ENCODE measurements at places on chromosomes 5 and 9.
A peak's percentile ranks its signal among the peaks of the same experiment; 100 is the strongest.

DNA sequence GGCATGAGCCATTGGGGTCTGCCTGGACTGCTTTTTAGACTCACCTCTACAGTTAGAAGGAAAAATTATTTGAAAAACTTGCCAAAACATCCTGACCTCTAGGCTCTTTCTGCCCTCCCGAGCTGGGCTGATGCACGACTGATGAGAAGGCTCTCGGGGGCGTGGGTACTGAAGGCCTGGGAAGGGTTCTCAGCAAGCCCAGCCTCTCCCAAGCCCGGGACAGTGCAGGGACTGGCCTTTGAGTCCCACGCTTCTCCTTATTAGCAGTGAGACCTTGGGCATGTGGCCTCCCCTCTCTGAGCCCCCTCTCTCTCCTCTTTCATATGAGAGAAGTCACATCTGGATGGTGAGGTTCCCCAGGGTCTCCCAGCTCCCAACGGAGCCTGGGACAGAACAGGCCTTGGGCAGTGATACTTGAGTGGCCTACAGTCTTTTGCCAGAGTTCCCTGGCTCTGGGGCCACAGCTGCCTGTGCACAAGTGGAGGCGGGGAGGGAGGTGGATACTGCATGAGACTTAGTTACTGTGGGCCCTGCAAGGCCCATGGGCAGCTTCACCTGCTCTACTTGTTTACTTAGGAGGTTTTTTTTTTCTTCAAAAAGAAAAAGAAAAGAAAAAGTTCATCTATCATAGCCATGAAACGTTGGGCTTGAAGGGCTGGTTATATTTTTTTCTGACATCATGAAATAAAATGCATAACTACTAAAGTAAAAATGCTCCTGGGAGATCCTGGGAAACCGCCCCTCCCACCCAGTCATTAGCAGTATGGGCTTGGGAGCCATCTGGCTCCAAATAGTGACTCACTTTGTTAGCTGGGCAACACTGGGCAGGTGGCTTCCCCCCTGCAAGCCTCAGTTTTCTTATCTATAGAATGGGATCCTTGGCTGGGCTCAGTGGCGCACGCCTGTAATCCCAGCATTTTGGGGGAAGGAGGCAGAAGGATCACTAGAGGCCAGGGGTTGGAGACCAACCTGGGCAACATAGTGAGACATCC is 139.4 kb downstream of the GAPVD1 start:
- DNase-seq: no peak

DNA sequence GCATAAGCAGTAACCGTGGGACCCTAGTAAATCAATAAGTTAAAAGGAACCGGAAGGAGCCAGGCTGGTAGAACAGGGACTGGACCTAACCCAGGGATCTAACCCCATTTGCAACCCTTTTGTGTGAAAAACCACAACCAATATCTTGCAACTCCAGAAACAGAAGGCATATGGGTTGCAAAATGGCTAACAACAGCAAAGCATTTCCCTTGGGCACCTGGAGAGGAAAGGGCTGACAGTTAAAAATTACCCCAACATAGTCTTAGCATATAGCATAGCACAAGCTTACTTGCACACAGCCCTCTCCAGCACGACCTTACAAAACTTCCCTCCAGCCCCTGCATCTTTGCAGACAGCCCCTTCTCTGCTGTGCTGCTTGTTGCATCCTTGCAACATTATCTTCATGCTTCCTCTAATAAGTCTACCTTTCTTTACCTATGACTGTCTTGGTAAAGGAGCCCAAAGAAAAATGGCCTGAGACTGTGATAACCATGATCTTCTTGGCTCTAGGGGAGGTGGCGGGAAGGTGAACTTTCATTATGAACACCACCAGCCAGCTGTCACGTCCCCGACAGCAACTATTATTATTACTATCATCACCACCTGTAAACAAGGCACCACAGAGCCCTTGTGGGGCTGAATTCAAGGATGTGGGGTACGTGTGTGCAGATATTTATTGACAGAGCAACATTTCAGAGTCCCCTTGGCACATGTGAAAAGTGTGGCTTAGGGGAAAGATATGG is 49.8 kb downstream of the PRRC1 start:
- no peak for DNase-seq

GRCh38 chr5:176446028-176446665 is 2.0 kb upstream of the FAF2 start:
- no peak for DNase-seq

DNA sequence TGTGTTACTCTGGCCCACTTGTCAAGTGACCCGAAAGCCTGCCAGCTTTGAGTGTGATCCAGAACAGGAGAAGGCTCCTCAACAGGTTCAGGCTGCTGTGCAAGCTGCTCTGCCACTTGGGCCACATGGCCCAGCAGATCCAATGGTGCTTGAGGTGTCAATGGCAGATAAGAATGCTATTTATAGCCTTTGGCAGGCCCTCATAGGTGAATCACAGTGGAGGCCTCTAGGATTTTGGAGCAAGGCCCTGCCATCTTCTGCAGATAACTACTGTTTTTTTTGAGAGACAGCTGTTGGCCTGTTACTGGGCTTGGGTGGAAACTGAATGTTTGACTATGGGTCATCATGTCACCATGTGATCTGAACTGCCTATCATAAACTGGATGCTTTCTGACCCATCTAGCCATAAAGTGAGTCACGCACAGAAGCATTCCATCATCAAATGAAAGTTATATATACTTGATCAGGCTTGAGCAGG is 180.8 kb downstream of the CARTPT start:
- DNase-seq: peak; percentile 14

DNA sequence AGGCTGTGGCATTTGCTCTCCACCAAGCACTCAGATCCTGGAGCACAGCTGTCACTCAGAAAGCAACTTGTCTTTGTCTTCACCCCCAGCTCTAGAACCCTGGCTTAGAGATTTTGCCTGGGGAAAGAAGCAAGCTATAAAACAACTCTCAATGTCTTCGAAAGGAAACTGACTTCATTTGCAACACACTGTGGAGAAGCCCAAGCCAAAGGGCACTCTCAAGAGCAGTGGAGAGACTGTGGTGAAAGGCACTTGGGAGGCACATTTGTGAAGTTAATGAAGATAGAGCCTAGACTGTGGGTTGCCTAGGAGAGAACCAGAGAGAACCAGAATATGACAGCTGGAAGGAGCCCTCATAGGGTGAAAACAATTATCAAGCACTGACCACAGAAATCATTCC is 103.4 kb downstream of the CFAP95 start:
- no peak for DNase-seq

DNA sequence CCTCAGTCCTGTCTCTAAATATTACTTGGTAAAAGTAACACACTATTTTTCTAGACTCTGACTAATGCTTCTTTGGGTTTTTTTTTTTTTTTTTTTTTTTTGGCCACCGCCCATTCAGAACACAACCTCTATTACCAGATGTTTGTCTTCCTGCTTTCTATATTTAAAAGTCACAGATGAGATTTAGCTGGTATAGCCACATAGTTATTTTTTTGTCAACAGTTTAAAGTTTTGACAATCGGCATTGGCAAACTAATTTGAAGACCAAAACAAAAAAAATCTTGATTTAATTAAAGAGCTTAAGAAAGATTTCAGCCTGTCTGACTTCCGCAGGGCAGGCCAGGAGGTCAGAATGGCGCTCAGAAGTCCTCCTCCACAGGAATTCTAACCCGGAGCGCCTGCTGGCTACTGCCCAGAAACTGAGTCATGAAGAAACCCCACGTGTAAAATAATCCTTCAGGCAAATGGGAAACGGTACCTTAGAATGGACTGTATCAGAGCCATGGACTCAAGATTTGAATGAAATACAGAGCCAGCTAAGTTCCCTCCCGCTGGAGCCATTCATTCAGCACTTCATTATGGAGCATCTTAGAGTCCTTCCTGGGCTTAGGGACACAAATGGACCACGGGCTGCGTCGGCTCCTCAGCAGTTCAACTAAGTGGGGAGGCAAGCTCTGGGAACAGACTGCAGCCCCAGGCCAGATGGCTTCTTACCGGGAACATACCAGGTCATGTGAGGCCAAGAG is 55.6 kb downstream of the PTPDC1 start:
- peak; percentile 93 for DNase-seq

GRCh38 chr5:139649082-139649991 is 1.2 kb downstream of the CXXC5 start:
- DNase-seq: no peak

DNA sequence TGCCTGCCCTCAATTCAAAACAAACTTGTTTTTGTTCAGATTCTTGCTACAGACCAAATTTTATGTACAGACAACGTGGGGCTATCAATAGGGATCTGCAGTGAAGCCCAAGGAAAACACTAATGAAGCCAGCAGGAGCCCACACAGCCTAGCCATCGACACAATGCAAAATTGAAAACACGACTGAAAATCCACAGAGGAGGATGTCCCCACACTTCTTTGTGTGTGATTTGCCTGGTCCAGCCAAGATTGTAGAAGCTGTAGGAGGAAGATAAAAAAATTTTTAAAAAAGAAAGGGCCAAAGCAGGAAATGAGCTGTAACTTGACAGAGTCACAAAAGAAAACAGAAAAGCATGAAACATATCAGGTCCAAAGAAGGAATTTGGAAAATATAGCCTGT is 34.8 kb downstream of the HTR4 start:
- DNase-seq: no peak

GRCh38 chr9:4864234-4864661 is 71.5 kb downstream of the RCL1 start:
- DNase-seq: no peak

GRCh38 chr9:107086460-107086859 is 196.6 kb upstream of the RAD23B start:
- DNase-seq: no peak

GRCh38 chr5:16809395-16810207 is 126.5 kb downstream of the MYO10 start:
- DNase-seq: peak; percentile 71

DNA sequence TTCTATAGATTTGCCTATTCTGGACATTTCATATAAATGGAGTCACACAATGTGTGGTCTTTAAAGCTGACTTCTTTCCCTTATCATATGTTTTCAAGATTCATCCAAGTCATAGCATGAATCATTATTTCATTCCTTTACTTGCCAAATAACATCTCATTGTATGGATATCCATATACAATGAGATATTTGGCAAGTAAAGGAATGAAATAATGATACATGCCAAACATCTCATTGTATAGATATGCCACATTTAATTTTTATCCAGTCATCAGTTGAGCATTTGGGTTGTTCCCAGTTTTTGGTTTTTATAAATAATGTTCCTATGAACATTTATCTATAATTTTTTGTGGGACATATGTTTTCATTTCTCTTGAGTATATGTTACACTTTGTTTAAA is 20.5 kb upstream of the OR2K2 start:
- no peak for DNase-seq

GRCh38 chr9:14021871-14022525 is 291.9 kb downstream of the NFIB start:
- no peak for DNase-seq

All from AG09309 (cell line).